ENCODE measurements at places on chromosomes 1 and 21. TPM values are rescaled to one million over a fixed set of nuclear protein-coding genes. Genes with fewer than 3 reads are reported as not detected.

Gene LEFTY2
- total RNA-seq: not detected

Gene CELA3A
- total RNA-seq: not detected

Gene IL24
- total RNA-seq: 0.50 TPM

Gene RHD
- not detected for total RNA-seq

Gene FCRL6
- not detected for total RNA-seq

Gene SLC44A5
- 0.04 TPM for total RNA-seq

Gene OR2L3
- not detected for total RNA-seq

Gene AADACL3
- not detected for total RNA-seq

Gene FBXO2
- total RNA-seq: 7.5 TPM

Gene RAD54L
- 10.4 TPM for total RNA-seq

Gene IL10RB
- 18.0 TPM for total RNA-seq

Gene PROK1
- not detected for total RNA-seq

Gene PTPRF
- total RNA-seq: 104 TPM

Gene MTHFR
- total RNA-seq: 4.6 TPM

Gene RGS1
- not detected for total RNA-seq

Gene PPFIA4
- 0.34 TPM for total RNA-seq

Gene LRRC71
- 0.08 TPM for total RNA-seq

Gene IBA57
- total RNA-seq: 2.8 TPM

Gene SLC2A5
- 0.62 TPM for total RNA-seq

Gene PIGM
- 4.8 TPM for total RNA-seq

Gene CDA
- 43.0 TPM for total RNA-seq

Gene SNX27
- total RNA-seq: 10.1 TPM

Gene PTP4A2
- total RNA-seq: 244 TPM

Gene PLEKHA6
- 41.4 TPM for total RNA-seq

Gene SPRR1B
- not detected for total RNA-seq

Gene PMVK
- 41.4 TPM for total RNA-seq

Gene DMRTA2
- total RNA-seq: 0.06 TPM

Gene GPA33
- total RNA-seq: not detected

Gene KCNJ10
- not detected for total RNA-seq

Gene PODN
- total RNA-seq: not detected

Gene LCE1C
- not detected for total RNA-seq

Gene FCGR3B
- not detected for total RNA-seq

Gene RSRP1
- total RNA-seq: 21.1 TPM

Measured in A549 treated with dexamethasone at 1 μM for 4 hours (cell line).